ENCODE measurements at places on chromosomes 4 and X.

DNA sequence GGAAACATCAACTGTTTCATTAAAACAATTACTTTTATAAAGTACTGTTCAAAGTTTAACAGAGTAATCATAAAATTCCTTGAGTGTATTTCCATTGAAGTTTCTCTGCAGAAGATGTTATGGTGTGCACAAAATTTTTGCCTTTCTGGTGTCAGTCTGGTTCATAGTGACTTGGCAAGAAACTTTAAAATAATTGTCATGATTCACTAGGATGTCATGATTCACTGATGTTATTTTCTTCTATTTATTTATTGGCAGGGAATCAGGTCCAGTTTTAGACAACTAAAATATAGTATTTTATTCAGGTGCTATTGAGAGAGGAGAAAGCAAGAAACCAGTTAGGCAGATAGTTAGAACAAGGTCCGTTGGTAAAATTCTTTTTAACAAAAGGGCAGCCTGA, 3.8 kb downstream of the UGT2A1 start:
- no peak for DNase-seq

- no peak for DNase-seq
Measured at GRCh38 chr4:136706942-136707341, 825.4 kb downstream of the PCDH18 start.

DNA sequence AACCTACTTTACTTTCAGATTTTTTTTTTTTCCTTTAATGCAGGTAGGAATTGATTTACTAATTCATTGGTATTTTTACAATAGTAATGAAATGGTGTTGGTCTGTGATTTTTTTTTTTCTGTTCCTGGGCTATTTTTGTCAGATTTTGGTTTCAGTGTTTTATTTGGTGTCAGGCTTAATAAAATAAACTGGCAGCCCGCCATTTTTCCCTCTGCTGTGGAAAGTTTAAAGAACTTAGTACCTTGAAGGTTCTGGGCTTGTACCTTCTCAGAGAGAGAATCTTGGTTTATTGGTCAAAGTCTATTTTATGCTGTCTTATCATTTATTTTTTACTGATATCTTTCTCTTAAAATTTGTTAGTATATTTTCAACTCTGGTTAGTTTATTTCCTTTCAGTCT, 64.0 kb upstream of the RHOH start:
- DNase-seq: no peak

- no peak for DNase-seq
Measured at GRCh38 chr4:121155893-121156292, 8.2 kb downstream of the TNIP3 start.

GRCh38 chrX:139192386-139192961, 338.1 kb upstream of the F9 start:
- DNase-seq: no peak

- DNase-seq: no peak
Measured at GRCh38 chr4:1462009-1462767, 55.9 kb upstream of the NKX1-1 start.

DNA sequence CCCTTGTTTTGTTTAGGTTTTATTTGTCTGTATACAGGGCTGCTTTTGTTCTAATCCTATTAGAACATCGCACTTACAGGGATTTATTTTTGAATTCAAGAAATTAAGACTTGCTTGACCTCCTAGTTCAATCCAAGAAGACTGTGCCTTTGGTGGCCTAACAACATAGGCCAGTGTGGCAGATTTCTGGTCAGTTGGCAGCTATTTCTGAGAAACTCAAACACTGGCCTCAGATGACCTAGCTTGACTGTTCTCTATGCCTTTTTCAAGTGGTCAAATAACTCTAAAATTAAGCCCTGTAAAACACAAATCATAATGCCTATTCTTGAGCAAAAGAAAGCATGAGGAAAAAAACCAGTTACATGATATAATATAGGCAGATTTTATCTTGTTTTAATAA, 89.3 kb upstream of the GPR34 start:
- no peak for DNase-seq

GRCh38 chr4:23033796-23034195, 341.1 kb downstream of the GBA3 start:
- DNase-seq: no peak

GRCh38 chrX:38839277-38839676, 38.0 kb downstream of the MID1IP1 start:
- no peak for DNase-seq

DNA sequence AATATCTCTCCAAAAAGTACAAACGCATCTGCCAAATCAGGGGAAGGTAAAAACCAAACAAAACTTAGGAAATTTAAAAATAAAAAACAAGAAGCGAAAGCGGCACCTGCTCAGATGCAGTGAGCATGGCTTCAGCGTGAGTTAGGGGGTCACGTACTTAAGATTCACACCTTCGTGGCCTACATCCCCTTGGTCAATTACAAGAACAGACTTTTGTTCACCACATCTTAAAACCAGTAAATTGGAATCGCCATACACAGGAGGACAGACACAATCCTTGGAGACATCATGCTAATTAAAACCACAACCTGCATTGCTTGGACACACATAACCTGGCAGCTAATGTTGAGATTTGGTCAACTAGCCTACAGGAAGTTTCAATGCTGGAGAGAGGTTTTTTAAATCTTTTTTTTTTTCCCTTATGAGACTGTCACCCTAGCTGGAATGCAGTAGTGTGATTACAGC, 12.5 kb upstream of the SEL1L3 start:
- DNase-seq: no peak

GRCh38 chr4:158259955-158260575, 49.8 kb downstream of the TMEM144 start:
- DNase-seq: no peak

DNA sequence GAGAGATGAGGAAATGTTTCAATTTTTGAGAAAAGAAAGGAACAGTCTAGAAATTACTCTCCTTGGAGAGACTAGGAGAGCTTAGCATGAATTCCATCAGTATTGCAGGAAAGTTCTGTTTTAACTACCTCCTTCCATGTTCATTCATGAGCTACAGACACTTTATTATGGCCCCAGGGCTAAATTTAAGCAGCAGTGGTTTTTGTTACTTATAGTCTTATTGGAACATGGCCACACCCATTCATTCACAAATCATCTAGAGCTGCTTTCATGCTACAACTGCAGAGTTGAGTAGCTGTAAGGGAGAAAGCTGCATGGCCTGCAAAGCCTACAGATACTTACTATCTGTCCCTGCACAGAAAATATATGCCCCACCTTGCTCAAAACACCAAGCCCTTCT, 81.7 kb downstream of the SHISA3 start:
- DNase-seq: no peak

GRCh38 chrX:9482837-9483236, 18.0 kb downstream of the TBL1X start:
- DNase-seq: no peak

DNA sequence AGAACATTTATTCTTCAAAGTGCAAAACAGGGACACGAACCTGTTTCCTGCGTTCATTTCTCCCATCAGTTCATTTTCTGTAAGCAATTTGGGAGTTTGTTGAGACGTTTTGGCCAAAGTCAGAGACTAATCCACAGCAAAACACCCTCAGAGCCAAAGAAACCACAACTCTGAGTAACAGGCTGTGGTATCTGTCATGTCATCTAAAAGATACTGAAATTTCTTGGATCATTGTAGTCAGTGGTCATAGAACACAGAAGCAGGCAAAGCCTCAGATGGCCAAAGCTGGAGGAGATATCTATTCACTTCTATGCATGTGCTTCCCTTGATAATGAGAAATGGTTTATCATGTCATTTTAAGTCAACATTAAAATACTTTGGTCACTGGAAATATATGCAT, 485.6 kb upstream of the GALNT7 start:
- DNase-seq: no peak

- no peak for DNase-seq
Measured at GRCh38 chrX:15856222-15856587, 1.6 kb upstream of the AP1S2 start.

DNA sequence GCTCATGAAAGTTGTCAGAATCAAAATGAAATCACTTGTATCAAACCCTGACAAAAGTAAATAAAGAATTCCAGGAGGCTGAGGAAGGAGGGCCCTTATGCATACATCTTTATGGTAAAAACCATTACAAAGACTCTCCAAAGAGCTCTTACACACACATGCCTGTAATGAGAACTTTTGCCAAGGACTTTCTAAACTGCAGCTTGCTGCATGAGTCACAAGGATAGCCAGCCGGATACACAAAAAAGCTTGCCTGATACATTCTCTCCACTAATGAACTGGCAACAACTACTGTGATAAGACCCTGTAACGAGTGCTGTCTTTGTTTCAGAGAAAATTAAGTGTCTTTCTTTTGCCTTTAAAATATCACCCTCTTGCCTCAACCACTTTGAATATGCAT, 618.1 kb downstream of the PPP4R3C start:
- DNase-seq: no peak

- DNase-seq: no peak
Measured at GRCh38 chrX:17736478-17736855, 826 bp upstream of the SCML1 start.

- no peak for DNase-seq
Measured at GRCh38 chrX:72165551-72165950, 16.0 kb upstream of the PIN4 start.

DNA sequence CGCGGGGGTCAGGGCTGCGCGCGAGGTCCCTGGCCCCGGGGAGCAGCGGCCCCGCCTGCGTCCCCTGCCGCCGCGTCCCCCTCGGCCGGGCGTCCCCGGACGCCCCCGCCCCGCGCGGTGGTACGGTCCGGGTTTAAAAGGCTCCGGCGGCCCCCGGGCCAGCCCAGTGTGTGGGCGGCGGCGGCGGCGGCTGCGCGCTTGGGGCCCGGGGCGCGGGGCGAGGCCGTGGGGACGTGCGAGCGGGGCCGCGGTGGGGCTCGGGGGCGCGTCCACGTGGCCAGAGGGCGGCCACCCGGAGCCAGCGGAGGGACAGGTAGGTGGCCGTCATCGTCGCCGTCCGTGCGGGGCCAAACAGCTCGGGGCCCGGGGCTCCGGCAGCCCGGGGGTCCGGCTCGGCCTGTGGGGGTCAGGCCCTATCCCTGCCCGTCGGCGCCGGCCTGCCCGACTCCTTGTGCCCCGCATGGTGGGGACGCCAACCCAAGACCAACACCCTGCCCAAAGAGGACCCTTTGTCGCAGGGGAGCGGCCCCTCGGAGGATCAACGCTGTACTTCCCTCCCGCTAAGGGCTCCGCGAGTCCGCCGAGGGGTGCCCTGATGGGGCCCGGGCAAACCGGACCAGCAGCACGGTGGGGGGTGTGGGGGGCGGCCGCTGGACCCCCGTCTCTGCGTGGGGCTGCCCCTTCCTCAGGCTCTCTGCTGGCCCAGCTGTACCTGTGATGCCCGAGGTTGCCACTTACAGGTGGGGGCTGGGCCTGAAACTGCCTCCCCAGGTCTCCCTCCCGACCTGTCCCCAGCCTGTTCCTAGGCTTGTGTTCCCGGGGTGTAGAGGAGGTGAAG, at the start of gene PLXNA3:
Gene PLXNA3, plus strand, starts transcription at position 166 of the 838 bp plus-strand sequence. CDS start 1,903 bp downstream, outside the sequence.
- no peak for DNase-seq

GRCh38 chr4:102789317-102789717, 28.5 kb upstream of the MANBA start:
- no peak for DNase-seq

GRCh38 chrX:2427147-2427546, 73.6 kb downstream of the DHRSX start:
- DNase-seq: no peak

GRCh38 chrX:142244568-142244967, 39.5 kb upstream of the MAGEC2 start:
- DNase-seq: no peak

GRCh38 chr4:32163125-32163524, 1443.0 kb downstream of the PCDH7 start:
- DNase-seq: no peak

DNA sequence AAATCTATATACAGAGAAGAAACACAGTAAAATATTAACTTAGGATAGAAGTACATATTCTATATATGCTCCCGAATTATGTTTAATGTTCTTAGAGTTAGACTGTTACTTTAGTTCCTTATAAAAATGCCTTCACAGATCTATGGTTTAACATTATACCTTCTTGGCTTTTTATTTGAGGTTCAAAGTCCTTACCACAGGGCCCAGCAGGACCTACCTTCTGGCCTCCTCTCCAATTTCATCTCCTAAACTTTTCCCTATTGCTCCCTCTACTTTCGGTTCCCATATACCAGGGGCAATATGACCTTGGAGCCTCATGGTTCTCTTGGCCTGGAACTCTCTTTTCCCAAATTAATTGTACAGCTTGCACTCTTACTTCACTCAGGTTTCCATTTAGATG, 11.8 kb downstream of the ANKRD37 start:
- no peak for DNase-seq

DNA sequence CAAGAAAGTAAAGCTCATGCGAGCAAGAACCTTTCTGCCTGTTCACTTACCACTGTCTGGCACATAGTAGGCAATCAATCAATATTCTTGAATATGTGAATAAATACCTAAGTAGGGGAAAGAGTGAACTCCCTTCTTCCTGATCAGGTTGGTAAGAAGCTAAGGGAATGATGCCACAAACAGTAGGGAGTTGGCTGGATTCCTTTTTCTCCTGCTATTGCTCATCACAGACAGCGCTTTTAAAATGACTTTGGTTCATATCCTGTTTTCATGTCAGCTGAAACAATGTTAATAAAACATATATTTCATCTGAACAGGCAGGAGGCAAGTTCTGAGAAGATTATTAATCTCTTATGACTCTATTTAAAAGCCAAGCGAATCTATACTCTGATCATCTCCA, 99.2 kb downstream of the NSUN7 start:
- no peak for DNase-seq

DNA sequence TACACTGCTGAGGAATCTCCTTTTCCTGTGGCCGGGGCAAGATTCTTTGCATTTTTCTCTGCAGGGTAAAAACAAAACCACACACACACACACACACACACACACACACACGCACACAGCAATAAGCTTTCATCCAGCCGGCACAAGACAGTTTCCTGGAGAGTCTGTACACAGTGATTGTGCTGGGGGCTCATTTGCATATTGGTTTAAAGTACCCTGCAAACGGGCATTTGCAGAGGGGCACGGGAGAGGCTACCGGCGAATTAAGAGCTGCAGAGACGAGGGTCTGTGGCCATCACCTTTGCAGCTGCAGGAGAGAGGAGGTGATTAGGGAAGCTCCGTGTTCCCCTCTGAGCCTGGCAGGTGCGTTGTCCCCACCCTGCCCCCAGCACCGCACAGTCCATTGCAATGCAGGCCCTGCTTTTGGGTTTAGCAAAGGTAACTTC, 219.9 kb downstream of the SHOX start:
- DNase-seq: no peak

DNA sequence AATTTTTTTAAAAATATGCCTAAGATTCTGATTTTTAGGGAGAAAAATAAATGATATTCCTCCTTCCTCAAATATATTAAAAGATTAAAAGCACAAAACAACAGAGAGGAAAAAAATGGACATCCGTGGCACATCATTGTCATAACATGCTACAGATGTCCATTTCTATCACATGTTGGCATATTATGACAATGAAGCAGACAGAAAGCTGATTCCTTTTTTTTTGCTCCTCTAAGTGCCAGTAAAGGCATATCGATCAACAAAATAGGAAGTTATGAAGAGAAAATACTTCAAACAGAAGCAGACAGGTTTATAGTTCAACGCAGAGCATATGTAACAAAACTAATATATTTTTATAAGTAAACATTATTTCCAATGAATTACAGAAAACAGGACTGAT, 11.2 kb downstream of the KLHL8 start:
- DNase-seq: no peak

- DNase-seq: no peak
Measured at GRCh38 chrX:23765449-23765848, 17.5 kb upstream of the SAT1 start.

GRCh38 chr4:13455411-13455810, 28.7 kb downstream of the RAB28 start:
- DNase-seq: peak; percentile 33
